ENCODE measurements at places on chromosomes 16 and 17.

DNA sequence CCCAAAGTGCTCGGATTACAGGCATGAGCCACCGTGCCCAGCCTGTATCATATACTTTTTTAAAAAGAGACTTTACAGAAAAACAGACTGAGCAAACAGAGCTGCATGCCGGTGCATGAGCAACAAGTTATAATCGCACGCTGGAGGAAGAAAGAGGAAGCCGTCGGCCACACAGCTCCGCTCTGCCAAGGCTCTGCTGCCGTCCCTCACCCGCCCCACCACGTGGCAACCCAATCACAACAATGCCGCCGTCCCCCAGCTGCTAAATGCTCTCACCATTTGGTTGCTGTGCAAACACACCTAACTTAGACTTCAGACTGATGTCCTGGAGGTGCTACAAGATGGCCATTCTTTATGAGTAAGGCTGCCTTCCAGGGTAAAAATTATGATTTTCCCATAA, 83.5 kb downstream of the ADCY9 start:
- no peak for DNase-seq

GRCh38 chr16:69399361-69399760, 13.6 kb upstream of the TERF2 start:
- DNase-seq: no peak

DNA sequence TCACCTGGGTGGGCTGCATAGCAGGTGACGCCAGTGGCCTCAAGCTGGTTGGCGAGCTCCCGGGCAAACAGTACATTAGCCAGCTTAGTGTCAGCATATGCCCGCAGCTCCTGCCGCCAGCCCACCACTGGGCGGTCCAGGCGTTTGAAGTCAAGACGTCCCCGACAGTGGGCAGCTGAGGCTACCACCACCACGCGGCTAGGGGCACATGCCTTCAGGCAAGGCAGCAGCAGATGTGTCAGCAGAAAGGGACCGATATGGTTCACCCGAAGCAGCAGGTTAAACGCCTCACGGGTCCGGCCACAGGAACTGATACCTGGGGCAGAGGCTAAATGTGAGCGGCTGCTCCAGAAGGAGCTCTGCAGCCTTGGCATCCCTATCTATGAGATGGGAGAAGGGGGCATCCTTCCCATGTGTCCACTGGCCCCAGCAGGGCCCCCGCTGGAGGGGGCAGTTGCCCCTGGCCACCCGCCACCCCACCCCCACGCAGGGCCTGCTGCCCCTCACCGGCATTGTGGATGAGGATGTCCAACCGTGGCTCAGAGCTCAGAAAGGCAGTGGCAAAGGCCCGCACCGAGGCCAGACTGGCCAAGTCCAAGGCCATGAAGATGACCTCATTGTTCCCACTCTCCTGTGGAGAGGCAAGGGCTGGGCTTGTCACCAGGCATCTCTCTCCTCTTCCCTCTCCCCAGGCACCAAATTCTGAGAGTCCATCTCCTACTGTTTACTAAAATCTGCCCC, 1.7 kb downstream of the DHRS13 start:
- DNase-seq: no peak

DNA sequence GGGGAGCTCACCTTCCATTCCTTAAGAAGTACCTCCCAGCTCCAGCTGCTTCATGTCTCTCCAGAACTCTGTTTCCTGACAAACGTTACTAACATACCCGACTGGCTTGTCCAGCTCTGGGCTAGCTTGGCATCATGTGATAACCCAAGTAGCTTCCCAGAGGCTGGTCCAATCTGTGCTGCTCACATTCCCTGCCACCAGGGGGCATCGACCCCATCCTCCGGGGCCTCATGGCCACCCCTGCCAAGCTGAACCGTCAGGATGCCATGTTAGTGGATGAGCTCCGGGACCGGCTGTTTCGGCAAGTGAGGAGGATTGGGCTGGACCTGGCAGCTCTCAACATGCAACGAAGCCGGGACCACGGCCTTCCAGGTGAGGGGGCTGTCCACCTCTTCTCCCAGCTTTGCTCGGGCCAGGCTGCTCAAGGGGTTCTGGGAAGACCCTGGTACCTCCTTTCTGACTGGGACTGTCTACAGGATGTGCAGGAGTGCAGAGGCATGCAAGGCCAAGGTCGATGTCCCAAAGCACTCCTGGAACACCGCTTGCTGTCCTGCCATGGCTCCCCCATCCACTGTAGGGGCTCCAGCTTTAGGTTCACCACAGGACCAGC, 7.6 kb downstream of the EPX start:
- DNase-seq: peak; percentile 23

DNA sequence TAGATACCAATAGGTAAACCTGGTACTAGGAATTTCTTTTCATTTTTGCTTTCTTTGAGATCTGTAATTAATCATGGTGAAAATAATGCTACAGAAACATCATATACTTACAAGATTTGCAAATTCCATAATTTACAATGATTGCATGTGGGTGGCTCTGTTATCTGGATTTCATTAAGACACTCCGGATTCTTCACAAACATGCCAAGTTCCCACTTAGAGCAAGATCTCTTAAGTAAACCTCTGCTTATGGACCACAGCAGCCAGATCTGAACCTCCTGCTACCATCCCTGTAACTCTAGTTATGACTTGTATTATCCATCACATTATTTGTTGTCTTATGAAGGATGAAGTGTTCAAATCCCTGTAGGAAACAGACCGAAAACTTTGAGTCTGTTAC, 424.7 kb downstream of the CDH13 start:
- DNase-seq: no peak

DNA sequence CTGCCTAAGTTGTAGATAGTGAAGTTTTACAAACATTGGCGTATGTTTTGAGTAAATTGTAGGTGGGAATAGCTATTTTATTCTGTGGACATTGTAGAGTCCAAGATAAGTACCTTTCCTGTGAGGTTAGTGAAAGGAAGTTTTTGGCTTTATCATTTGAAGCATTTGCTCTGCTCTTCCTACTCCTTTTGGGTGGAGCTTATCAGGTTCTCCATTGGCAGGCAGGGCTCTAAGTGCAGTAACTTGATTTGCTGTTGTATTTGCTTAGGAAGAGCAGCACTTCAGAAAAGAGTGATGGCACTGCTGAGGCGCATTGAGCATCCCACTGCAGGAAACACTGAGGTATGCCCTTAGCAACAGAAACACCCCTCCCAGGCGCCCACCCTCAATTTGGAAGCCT, 70.1 kb downstream of the OMG start:
- DNase-seq: no peak

DNA sequence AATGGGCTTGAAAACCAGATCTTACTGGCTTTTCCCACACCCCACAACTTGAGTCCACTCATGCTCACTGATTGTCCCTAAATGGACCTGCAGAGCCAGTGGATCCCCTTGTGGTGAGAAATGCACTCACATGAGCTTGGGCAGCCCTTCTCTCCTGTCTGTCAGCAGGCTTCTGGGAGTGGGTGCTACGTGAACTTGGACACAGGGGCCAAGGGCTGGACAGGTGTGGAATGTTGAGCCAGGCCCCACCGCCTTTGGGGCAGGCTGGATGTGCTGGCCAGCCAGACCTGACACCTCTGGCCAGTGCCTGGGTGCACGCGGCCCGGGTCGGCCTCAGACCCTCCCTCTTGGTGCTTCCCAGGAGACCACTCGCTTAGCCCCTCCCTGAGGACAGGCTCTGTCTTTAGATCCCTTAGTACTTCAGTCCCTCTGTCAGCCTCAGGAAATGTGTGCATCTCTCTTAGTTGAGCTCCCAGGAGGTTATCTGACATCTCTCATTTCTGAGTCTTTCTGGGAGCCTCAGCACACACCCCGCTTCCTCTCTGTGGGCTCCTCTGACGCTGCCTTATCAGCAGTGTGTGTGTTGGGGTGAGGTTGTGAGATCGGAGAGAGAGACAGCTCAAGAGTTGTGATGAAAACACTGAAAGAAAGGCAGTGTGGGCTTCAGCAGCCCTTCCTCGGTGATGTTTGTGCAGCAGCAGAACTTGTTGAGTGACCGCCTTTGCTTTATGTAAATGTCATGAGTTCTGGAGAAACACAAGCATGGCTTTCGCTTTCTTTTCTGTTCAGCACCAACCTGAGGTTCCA, 117.0 kb downstream of the RAB11FIP4 start:
- DNase-seq: no peak

- DNase-seq: no peak
These were observed 65.6 kb downstream of the SDR42E1 start for GRCh38 chr16:81945665-81946064.

- DNase-seq: no peak
These were observed 21.1 kb upstream of the MYOCD start for GRCh38 chr17:12644623-12645022.

DNA sequence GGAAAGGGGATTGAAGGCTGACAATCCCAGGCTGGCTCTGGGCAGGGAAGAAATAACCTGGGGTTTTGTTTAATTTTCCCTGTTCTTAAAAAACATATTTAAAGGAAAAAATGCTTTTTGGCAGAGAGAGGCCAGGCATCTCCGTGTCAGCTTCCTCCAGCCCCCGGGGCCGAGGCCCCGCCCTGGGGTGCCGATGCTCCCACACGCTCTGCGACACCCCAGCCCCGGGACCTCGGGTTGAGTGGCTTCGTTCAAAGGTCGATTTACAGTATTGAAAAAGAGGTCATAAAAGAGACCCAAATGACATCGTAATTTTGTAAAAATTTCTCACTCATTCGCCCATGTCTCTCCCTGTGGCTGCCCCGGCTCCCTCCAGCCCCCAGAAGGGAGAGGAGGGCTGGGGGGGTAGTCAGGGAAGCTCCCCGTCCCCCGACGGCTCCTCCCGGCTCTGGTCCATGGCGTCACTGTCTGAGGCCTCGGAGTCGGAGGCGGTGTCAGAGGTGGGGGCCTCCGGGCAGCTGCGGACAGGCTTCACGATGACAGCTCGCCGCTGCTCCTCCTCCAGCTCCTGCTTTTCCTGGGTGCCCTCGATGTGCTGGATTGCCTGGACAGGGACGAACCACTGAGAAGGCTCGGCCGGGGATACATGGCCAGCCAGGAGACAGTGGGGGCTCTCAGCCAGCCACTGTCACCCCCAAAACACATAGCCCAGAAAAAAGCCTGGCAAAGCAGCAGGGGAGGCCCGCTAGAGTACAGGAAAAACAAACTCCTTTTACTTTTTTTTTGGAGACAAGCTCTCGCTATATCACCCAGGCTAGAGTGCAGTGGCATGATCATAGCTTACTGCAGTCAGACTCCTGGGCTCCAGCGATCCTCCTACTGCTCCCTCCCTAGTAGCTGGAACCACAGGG, 14.9 kb downstream of the TFAP4 start:
- no peak for DNase-seq

DNA sequence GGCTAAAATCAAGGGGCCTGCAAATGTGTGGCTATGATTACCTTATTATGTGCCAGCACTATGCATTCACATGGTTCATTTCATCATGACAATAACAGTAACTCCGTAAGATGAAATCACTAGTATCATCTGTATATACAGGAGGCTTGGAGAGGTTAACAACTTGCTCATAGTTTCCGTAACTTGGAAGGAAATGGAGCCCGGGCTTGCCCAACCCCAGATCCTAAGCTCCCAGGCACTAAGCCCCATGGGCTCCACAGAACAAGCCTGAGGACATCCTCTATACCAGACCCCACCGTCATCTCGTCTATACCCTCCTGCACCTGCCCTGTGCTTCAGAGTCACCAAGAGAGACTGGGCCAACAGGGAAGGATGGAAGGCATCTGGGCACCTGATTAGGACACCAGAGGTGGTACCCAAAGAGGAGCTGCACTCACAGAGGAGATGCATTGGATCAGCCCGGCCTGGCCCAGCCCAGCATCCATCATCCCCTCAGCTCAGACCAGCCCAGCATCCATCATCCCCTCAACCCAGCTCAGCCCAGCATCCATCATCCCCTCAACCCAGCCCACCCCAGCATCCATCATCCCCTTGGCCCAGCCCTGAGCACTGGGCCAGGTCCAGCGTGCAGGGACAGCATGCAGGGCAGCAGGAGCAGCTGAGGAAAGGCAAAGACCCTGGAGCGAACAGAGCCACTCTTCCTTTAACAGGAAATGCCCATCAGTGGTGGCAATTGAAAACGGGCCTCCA, 28.5 kb downstream of the NSMCE1 start:
- no peak for DNase-seq

DNA sequence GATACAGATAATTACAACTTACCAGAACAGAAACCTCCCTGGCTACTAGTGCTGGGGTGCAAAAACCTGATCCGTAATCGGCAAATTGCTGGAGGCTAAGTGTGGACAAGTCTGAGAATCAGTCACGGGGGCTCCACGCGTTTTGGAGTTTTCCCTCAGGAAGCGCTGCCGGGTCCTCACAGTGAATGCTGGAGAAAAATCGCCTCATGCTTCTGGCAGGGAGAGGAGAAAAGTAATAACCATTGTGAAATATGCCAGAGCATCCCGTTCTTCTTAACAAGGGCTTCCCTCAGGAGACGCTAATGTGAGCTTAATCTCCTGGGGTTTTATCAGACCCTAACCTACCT, 79.0 kb upstream of the CACNG5 start:
- no peak for DNase-seq

GRCh38 chr17:71316176-71316897, 804.5 kb upstream of the SOX9 start:
- DNase-seq: no peak

Data from activated T-helper 1 cell treated with anti-CD3 and anti-CD28 coated beads, Interleukin-2, amount 50 U/mL, for 16 hours (primary cell).